Caco-2 (cell line): ENCODE measurements at places on chromosomes 13 and 19. TPM values are rescaled to one million over a fixed set of nuclear protein-coding genes. Genes with fewer than 3 reads are reported as not detected.

DNA sequence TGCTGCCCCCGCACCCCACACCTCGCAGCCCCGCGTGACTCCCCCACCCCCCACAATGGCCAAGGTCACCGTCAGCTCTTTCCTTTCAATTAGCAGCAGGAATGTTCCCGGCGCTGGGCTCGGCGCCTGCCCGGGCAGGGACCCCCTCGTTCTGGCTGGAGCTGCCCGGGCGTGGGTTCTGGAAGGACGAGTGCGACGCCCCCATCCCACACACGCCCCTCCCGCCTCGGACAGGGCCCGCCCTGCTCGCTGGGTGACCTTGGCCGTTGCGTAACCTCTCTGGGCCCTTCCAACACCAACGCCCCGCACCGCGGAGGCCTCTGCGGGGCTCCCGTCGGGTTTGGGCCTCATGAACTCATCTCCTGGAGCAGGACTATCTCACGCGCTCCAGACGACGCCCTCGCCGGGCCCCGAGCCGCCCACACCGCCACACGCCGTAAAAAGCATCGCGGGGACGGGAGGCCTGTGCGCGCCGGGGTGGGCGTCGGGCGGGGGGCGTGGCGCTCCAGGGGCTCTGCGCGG lies 10.3 kb downstream of the PALM start:
- DNase-seq: no peak

DNA sequence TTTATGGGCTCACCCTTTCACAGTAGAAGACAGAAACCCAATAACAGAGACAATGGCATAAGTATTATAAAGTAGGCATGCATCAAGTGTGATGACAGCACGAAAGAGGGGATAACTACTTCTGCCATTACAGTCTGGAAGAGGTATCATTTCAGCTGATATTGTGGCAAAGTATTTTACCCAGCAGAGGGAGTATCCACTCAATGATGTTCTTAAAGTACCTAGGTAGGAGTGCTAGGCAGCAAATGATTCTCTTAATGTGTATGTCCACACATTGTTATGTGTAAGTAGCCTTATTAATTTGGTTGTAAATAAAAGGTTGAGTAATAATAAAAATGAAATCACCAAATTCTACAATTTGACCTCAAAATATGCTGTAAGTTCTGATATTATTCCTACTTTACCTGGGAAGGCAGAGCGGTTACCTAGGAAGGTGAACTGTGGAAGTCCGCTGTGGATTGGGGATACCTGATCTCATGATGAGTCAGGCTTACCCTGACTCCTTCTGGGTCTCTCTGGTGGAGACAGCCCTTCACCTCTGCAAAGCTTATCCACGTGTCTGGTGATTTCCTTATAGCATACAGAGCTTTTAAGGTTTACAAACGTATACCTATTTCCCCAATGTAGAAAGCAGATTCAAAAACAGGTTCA lies 4.1 kb upstream of the UBAC2 start:
- no peak for DNase-seq

DNA sequence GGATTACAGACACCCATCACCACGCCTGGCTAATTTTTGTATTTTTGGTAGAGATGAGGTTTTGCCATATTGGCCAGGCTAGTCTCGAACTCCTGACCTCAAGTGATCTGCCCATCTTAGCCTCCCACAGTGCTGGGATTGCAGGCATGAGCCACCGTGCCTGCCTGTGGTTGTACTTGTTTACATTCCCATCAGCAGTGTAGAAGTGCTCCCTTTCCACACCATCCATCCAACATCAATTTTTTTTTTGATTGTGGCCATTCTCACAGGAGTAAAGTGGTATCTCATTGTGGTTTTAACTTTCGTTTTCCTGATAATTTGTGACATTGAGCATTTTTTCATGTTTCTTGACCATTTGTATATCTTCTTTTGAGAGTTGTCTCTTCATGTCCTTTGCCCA lies 1019.4 kb upstream of the SLC10A2 start:
- DNase-seq: no peak

DNA sequence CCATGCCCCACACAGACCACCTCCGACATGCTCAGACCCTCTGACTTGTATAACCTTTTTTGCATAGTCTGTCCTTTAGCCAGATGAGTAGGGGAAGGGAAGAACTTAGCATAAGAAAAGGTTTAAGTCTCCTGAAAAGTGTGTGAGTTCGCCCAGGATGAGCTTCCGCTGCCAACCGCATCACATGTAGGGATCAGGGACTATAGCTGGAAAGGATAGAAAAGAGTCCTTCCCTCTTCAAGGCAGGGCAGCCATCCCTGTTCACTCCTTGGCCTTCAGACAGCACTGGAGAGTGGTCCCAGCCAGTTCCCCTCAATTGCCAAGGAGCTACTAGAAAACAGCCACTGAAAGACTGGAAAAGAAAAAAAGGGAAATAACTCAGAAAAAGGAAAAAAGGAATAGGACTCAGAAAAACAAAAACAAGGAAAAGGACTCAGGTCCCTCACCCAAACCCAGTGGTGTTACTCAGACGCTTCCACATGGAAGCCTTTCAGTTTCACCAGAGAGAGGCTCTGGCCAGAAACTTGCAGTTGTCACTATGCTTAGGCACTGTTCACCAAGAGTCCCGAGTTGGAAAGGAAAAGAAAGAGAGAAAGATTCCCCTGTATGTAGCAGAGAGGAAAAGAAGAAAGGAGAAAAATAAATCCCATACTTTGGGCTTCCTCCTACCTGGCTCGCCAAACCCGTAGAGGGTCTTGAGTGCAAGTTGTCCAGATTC lies 5.6 kb upstream of the TM9SF2 start:
- no peak for DNase-seq

GRCh38 chr13:27599845-27600553 lies 20.3 kb downstream of the LNX2 start:
- DNase-seq: no peak

GRCh38 chr13:26482451-26483197 lies 74.9 kb upstream of the WASF3 start:
- peak; percentile 63 for DNase-seq

GRCh38 chr13:84129966-84130365 lies 247.7 kb upstream of the SLITRK1 start:
- no peak for DNase-seq

- DNase-seq: no peak
Measured at GRCh38 chr19:2353159-2353886, 6.7 kb upstream of the TMPRSS9 start.

DNA sequence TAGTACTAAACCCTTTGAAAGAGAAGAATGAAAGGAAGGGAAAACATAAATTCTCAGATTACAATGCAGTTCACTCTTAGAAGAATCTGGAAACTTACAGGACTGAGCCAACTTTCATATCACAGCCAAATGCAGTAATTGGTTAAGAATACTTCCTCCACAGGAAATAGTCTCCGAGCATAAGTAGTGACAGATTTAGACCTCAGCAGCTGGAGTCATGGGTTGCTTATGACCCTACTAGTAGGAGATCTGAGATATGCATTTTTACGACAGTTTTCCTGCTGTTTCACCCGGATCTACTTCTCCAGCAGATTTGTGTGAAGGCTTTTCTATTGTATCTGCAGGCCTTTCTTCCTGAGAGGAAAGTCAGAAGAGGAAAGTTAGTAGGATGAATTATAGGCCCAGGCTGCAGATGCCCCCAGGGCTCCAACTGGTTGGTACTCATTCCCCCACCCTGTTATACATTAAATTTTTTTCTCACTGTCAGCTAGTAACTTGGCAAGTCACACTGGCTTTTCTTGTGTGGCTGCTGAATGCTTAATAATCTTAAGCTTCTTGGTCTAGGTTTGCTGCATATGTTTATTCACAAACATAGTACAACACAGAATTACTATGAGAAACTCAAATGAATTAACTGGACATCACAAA lies 1241.5 kb upstream of the MIR17HG start:
- DNase-seq: no peak

DNA sequence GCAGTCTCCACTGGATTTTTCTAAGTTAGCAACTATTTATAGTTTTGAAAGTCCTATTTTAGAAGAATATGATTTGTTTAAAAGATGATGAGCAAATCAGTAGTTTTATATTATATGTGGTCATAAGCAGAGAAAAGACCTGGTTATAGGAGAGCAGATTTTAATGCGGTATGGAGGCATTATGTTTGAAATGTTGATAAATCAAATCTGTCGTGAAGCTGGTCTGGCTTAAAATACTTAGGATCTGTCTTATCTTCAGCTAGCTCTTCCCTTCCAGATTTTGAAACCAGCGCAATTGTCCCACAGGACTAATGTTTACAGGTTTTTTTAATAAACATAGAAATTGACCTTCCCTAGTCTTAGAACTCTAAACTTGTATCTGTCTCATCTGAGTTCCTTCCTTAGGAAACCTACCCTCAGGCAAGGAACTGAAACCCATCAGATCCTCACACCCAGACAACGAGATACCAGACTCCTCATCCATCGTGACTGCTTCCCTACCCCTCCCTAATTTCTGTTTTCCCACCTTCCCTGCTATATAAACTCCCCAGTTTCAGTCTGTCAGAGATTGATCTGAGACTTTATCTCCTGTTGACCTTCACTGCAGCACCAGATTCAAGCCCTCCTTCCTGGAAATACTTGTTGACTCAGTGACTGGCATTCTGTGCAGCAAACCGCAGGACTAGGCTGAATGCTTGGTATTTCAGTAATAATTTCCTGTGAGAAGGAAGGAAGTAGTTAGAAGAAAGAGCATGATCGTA lies 37.8 kb upstream of the CXCL17 start:
- DNase-seq: no peak

- no peak for DNase-seq
Measured at GRCh38 chr19:32767951-32768679, 48.5 kb downstream of the TDRD12 start.

DNA sequence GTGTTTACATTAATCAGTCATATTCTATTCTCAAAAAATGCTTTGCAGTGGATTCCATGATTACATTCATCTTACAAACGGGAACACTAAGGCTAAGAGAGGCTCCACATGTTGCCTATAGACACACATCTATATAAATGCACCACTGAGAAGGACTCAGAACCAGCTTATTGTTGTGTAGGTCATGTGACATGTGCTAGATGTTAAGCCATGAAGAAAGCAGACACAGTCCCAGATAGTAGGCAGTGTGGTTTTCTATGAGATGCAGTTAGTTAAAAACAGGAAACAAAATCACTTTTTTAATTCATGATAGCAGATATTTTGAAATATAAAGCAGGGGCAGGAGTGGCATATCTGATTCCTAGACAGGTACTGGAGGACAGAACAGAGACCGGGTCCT lies 10.7 kb downstream of the SIGLEC6 start:
- DNase-seq: no peak

- DNase-seq: no peak
Measured at GRCh38 chr13:102845289-102845629, 573 bp upstream of the ERCC5 start.

GRCh38 chr19:29952177-29952576 lies 10.1 kb downstream of the URI1 start:
- no peak for DNase-seq

DNA sequence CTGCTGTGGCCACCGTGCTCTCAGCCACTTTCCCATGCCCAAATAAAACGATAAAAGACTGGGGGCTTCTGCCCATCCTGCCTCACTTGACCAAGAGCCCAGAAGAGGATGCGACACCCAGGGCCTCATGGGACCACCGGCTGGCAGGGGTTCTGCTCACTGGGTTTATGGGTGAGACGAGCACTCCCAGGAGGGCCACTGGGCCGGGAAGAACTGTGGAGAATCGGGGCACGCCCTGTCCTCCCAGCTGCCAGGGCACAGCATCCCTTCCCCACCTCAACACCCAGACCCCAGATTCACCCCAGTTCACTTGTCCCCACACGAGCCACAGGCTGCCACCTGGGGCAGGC lies 4.7 kb upstream of the F10 start:
- DNase-seq: no peak

DNA sequence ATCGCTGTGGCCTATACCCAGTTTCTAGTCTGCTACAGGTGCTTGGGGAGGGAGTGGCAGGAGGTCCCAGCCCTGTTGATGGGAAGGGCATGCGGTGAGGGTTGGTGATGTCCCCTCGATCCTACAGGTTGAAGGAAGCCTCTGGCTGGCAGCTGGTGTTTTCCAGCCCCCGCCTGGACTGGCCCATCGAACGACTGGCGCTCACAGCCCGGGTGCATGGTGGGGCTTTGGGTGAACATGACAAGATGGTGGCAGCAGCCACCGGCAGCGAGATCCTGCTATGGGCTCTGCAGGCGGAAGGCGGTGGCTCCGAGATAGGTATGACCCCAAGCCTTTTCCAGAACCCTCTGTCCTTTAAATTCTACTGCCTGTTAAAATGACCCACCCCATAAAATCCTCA lies 3.9 kb downstream of the SHKBP1 start:
- no peak for DNase-seq

GRCh38 chr19:44728178-44728577 lies 20.3 kb upstream of the BCL3 start:
- DNase-seq: no peak

DNA sequence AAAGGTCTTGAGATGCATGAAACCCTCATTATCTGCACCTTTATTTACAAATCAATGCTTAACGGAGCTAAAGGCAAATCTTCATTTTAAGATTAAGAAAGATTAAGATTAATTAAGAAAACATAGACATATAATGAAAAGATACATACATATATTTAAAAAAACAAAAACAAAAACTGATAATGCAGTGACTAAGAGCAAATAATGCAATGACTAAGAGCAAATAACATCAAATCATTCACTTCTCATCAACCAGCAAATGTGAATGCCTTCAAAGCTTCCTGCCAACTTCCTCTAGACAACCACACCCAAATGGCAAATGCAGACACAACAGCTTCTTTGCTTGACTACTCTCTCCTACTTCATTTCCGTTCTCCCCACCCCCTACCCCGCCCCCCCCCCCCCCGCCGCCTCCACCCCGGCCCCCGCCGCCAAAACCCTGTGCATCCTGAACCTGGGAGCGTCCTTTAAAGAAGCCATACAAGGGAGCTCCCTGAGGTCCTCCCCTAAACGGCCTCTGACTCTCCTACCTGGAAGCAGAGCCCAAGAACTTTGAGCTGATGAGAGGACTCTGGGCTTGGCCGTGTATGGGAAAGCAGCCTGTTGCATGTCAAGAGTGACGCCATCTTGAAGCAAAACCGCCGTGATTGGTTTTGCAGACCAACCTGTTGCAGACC lies 24.5 kb downstream of the TEX101 start:
- no peak for DNase-seq

- DNase-seq: no peak
Measured at GRCh38 chr13:45967589-45967988, 85.0 kb downstream of the ZC3H13 start.

ZNF14 gene
- 4.5 and 4.9 TPM in 2 replicates for total RNA-seq

NFIX gene
- 0.35 and 0.82 TPM in 2 replicates for total RNA-seq

SMIM24 gene
- total RNA-seq: 1.2 and 1.7 TPM in 2 replicates

ZNF100 gene
- total RNA-seq: 12.1 and 13.9 TPM in 2 replicates

SIGLEC8 gene
- not detected in 2 replicates for total RNA-seq

RNF17 gene
- total RNA-seq: 0.14 TPM in 2 replicates

XAB2 gene
- total RNA-seq: 44.7 and 47.9 TPM in 2 replicates

SLC44A2 gene
- 119 and 120 TPM in 2 replicates for total RNA-seq

SSC5D gene
- 0.58 and 0.86 TPM in 2 replicates for total RNA-seq
